HAP-1 (cell line): ENCODE measurements at places on chromosomes 4 and X.
A peak's percentile ranks its signal among the peaks of the same experiment; 100 is the strongest.

- no peak for DNase-seq
Measured at GRCh38 chrX:23292988-23293651, 41.5 kb upstream of the PTCHD1 start.

GRCh38 chr4:40976343-40976742 is 226.6 kb downstream of the NSUN7 start:
- peak; percentile 72 for DNase-seq

- DNase-seq, result no peak
Measured at GRCh38 chr4:3343358-3343757, 50.5 kb downstream of the RGS12 start.

GRCh38 chr4:159871141-159871540 is 768.3 kb downstream of the RAPGEF2 start:
- DNase-seq, result no peak

GRCh38 chr4:71138007-71138615 is 144.7 kb downstream of the DCK start:
- no peak for DNase-seq

GRCh38 chr4:96713271-96713850 is 873.5 kb downstream of the PDHA2 start:
- no peak for DNase-seq

DNA sequence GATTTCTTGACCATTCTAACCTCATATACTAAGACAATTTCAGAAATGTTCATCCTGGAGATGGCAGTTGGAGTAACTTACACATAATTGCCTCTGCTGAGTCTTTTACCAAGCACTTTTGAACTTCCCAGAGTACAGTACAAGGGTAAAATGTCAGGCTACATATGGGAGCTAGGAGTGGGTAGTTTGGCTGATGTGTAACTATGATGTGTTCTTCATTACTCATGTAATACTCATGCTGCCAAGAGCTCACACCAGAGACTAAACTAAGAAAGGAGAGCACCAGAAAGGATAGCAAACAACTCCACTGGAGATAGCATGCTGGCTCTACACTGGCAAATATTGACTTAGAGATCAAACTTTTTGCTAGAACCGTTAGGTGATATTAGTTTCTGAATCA is 194.0 kb downstream of the PDGFRA start:
- no peak for DNase-seq

DNA sequence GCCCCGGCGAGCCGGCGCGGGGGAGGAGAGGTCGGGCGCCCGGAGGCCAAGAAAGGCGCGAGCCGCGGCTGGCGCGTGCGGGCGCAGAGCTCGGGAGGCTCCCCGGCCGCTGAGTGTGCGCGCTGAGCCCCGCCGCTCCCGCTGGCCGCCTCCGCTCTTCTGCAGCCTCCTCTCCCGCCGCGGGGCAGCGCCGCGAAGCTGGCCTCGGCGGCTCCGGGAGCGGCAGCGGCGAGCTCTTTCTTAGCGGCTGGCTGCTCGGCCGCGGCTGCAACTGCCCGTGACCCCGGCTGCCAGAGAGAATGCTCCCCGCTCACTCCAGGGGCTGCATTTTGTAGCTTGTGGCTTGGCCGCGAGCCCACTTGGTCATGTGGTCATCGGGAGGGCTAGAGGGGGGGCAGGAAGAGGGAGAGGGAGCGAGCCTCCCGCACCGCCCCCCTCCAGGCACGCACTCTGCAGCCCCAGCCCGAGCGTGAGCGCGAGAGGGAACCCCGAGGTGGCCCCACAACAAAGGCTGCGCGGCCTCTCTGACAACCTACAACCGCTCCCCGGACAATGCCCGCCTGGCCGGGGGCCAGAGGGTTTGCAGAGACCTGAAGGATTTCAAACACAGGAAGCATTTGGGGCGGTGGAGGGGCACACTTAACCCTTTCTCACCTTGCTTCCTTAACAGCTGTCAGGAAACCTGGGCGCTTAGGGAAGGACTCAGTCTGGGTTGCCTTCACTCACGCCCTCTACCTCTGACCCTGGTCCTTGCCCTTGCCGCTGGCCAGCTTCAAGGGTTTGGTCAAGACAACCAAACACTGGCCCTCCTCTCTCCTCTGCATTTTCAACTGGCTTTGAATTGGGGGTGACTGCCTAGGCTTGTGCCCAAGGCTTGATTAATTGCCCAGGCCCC is at the start of gene APLN:
Gene APLN (minus strand): TSS at position 305 of the 895 bp plus-strand sequence. CDS start 326 bp downstream, outside the sequence.
- DNase-seq, result peak; percentile 70

- no peak for DNase-seq
Measured at GRCh38 chr4:100492129-100492528, 25.7 kb downstream of the EMCN start.

DNA sequence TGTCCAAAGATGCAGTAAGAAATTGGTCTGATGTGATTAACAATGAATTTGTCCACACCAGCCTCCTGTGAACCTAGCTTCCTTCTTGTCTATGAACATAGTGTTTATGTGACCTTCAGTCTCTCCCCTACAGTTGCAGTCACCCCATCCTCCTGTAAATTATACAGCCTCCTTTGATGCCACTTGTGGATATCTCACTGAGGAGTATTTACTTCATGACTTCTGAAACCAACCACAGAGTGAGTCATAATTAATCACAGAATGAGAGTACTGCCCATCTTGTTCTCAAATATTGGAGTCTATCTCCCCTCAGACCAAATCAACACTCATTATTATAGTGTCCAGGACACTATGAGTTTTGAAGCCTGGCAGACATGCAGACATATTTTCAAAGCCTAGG is 27.3 kb upstream of the XAGE2 start:
- no peak for DNase-seq

DNA sequence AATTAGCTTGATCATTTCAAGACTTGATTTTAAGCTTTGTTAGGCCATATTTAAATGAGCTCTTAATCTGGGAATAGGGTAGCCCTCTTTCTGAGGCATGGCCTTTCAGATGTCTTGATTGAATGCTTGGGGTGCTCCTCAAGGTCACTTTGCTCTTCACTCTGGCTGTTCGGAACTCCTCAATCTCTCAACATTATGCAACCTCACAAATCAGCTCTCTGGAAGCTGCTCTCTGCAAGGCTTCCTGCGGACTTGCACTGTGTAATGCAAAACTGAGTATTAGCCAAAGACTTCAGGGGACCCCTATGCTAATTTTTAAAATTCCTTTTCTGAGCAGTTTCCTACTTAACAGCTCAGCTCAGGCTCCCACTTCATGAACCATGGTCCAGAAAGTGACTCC is 398.3 kb downstream of the PRDM5 start:
- no peak for DNase-seq

- DNase-seq, result no peak
Measured at GRCh38 chr4:84606645-84607044, 23.7 kb downstream of the CDS1 start.

GRCh38 chr4:74123065-74123728 is 24.2 kb upstream of the CXCL2 start:
- DNase-seq, result peak; percentile 22

DNA sequence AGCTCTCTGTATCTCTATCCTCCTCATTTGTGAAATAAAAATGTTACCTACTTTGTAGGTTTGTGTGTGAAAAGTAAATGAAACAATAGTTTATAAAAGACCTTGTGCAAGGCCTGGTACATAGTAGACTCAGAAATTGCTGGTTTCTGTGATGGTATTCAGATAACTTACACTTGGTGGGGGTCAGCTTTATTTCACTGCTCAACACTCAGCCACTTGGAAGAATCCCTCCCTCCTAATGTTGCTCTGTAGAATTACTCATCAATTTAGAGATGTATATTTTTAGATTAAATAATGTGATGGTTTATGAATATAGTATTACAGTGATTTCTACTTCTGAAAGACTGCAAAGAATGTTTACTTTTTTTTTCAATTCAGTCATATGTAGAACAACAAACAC is 32.7 kb downstream of the SMARCAD1 start:
- no peak for DNase-seq

DNA sequence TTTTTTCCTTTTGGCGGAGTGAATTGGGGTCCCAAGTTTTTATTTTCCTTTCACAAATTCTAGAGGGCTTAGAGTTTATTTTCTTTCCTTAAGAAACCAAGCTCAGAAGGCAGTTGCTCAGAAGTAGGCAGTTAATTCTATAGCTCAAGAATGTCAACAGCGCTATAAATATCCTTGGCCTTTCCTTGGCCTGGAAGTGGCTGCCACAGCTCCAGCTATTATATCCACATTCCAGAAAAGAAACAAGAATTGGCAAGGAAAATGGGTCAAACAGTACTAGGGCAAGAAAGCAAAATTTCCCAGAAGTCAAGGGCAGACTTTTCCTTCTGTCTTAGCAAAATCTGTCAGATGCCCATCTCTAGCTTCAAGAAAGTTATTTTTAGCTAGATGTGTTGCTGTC is 31.0 kb downstream of the SLC10A6 start:
- DNase-seq, result no peak
